Neuronal stem cell (in vitro differentiated cells): ENCODE measurements at places on chromosomes 7 and 10.

DNA sequence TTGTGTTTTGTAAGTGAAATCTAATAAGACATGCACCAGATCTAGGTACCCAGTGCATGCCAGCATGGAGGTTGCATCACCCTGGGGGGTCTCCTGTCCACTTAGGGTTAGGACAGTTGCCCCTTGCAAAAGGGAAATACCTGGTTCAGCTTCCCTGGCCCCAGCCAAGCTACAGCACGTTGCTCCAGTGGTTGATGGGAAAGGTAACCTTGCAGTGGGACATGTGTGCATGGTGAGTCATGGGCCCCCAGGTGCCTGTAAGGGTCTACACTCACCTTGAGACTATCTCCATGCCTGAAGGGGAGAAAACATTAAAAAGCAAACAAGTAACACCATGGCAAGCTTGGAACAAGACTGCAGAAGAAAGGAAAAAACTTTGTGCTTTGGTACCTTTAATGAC is 143.9 kb downstream of the LSM5 start:
- DNase-seq, result no peak

DNA sequence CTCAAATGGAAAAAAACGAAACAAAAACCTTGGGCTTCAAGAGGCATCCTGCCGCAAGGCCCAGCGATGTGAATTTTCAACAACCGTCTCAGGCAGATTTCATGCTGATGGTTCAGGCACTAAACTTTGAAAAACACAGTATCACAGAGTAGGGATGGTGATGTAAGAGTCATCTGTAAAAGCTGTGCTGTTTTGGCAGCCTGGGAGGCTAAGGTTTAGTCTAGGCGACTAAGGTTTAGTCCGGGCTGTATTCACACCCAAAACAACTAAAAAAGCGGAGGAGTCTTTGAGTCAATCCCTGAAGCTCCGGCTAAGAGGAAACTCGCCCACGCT is 420 bp upstream of the MINPP1 start:
- no peak for DNase-seq

DNA sequence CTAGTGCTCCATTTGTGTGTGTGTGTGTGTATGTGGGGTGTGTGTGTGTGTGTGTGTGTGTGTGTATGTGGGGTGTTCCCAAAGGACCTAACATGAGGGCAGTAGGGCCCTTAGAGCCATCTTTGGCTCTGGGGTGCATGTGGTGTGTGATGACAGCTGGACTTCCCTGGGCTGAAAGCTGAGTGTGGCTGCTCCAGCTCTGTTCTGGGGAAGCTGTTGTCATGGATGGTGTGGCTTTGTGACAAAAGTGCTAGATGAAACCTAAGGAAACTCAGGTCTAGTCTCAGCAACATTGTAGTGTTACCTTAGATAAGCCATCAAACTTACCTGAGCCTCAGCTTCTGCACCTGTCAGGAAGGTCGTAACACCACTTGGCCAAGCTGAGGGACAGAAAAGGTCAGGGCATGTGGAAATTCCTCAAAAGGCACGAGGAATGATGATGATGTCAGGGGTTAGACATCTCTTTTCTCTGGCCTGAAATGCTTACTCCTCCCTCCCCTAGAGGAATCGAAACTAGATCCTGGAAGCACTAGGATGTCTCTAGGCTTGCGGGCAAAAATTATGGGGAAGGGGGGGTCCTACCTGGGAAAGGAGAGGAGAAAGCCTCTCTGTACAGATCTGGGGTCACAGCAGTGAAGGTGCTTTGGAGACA is 115.4 kb downstream of the RPS24 start:
- no peak for DNase-seq

DNA sequence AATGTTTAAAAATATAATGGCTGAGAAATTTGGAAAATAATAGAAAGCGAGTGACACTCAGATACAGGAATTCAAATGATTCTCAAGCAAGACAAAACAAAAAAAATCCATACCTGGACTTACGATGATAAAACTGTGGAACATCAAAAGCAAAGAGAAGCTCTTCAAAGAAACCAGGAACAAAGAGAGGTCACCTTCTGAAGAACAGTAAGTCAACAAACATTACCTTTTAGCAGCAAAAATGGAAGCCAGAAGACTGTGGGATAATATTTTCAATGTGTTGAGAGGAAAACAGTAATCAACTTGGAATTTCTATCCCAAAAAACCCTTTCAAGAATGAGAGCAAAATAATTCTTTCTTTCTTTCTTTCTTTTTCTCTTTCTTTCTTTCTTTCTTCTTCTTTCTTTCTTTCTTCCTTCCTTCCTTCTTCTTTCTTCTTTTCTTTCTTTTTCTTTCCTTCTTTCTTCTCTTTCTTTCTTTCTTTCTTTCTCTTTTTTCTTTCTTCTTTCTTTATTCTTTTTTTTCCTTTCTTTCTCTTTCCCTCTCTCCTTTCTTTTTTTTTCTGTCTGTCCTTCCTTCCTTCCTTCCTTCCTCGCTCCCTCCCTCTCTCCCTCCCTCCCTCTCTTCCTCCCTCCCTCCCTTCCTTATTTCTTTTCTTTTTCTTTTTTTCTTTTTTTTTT is 1.8 kb upstream of the CPA5 start:
- DNase-seq, result no peak

DNA sequence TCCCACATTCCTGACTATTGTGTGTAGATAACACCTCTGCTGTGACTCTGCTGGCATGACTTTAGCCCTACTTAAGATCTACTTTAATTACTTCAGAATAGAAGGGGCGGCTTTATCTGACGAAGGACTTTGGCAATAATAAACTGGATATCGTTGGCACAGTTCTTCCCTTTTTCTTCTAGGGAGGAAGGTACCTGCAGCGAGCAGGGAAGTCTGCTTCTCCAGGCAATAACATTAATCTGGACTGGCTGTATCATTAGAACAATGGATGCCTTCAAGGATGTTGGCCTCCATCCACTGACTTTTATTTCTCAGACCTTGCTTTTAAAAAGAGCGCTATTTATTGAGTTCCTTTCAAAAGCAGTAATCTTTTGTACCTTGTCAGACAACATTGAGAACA is 172.6 kb upstream of the THSD7A start:
- no peak for DNase-seq

- no peak for DNase-seq
Observed at GRCh38 chr10:5434017-5434753, 21.8 kb downstream of the NET1 start.

DNA sequence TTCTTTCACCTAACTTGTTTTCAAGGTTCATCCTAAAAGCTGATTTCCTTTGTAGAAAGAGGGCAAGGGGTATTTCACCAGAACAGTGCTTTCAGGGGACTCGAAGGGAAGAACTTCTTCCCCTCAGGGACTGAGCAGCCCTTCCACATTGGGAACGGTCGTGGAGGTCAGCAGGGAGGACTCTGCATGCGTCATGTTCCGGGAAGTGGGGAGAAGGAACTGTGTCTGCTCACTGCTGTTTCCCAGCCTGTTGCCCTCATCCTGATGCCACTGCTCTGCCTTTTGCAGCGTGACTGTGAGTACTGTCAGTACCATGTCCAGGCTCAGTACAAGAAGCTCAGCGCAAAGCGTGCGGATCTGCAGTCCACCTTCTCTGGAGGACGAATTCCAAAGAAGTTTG is 27.2 kb downstream of the MCM10 start:
- no peak for DNase-seq

DNA sequence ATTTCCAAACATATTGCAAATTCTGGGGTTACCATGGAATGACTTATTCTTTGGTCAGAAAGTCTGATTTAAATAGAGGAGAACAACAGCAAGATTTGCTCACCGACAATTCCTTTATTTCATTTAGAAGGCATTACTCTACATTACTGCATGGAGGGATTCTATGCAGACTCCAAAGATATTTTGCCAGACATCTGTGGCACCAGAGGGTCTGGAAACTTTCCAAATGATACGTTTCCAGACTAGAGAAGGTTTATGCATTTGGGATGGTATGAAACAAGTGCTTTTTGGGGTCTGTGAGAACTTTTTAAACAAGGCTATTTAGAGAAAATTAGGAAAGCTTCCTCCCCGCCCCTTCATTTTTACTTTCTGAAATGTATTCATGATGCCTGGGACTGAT is 125.3 kb downstream of the SAMD9 start:
- no peak for DNase-seq

DNA sequence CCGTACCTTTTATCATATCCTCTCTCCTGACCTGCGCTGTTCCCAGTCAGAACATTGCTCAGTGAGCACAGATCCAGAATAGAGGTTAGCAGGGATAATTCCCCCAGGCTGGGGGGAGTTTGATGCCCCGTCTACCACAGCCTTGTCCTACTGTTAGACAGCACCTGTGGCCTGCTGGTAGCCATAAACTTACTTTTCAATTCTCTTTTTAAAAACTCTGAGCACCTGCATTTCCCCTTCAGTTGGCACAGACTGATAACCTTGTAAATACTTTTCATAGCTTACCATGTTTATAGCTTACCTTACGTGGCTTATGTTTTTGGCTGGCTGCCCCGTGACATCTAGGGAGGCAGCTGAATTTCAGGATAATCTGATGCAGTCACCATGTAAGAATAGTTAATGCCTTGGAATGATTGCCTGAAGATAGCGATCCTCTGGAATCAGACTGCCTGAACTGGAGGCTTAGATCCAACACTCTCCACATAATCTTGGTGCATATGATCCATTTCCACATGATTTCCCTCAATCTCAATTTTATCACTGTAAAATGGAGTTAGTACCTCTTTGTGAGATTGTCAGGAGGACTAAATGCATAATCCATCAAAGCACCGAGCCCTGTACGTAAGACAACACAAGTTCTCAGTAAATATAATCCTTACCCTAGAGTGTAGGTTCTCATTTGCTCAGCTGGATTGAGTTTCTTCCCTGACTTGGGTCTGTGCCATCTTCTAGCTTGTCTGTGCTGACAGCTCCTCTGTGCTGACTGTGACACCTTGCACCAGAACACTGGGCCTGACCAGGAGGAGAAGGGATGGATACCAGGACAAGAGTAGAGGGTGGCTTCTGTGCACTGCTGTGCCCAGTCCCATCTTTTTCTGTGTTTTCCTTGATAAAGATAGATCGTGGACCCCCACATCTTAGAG is 111.7 kb upstream of the GJD4 start:
- no peak for DNase-seq

GRCh38 chr7:126685596-126685995 is 567.1 kb downstream of the GRM8 start:
- DNase-seq, result no peak
